ENCODE measurements at places on chromosomes 4 and X. TPM values are rescaled to one million over a fixed set of nuclear protein-coding genes. Genes with fewer than 3 reads are reported as not detected.

The ABRAXAS1 gene
- total RNA-seq, result 4.8 TPM

The GPR82 gene
- not detected for total RNA-seq

The IL3RA gene
- total RNA-seq, result 0.31 TPM

The XAGE1A gene
- total RNA-seq, result 53.0 TPM

The HMX1 gene
- total RNA-seq, result 0.19 TPM

The PDE6B gene
- not detected for total RNA-seq
